ENCODE measurements at places on chromosomes 2 and 18. TPM values are rescaled to one million over a fixed set of nuclear protein-coding genes. Genes with fewer than 3 reads are reported as not detected.
A peak's percentile ranks its signal among the peaks of the same experiment; 100 is the strongest.

GRCh38 chr2:138277062-138277461, 224.5 kb upstream of the SPOPL start:
- H3K4me3 ChIP-seq, result peak overlapping the region; percentile 24
- no peak overlapping the region for H3K27ac ChIP-seq
- H3K36me3 ChIP-seq, result no peaks in the 10 kb centered on the region
- DNase-seq, result no peak
- H3K27me3 ChIP-seq, result no peaks in the 10 kb centered on the region

DNA sequence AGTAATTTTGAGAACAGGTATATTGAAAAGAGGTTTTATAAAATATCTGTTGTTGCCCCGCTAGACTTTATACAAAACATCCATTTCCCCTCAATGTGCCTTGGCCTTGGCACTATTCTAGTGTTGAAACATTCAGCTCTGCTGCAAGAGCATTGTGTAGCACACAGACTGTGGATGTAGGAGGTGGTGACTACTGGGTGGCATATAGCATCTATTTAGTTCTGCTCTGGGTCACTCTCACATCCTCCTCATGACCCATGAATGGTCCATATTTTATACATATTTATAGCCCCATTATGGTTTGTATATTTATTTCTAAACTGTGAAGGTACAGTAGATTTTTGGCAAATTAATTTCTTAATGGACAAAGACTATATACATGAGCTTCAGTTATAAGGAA, 1022.0 kb upstream of the CELF4 start:
- no peaks in the 10 kb centered on the region for H3K27me3 ChIP-seq
- H3K4me3 ChIP-seq, result no peak overlapping the region
- no peak for DNase-seq
- no peaks in the 10 kb centered on the region for H3K36me3 ChIP-seq
- no peaks in the 10 kb centered on the region for H3K4me1 ChIP-seq

DNA sequence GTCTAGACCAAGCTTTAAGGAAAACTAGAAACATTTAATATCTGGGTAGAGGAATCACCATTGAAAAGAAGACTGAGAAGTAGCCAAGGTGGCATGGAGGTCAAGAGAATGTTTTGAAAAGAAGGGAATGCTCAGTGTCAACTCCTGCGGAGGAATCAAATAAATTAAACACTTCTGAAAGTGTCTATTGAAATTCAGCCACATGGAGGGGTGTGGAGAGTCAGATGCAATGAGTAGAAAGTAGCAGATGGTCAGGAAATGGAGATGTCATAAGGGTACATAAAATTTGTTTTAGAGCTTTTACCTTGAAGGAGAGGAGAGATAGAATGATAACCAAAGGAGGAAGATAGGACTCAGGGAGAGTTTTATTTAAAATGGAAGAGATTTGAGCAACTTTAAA, 35.1 kb downstream of the NLRC4 start:
- DNase-seq, result no peak
- H3K27ac ChIP-seq, result no peak overlapping the region
- H3K36me3 ChIP-seq, result no peaks in the 10 kb centered on the region
- H3K4me3 ChIP-seq, result no peak overlapping the region

Gene PLEKHH2
- 5.0 TPM for total RNA-seq

Data from H1 (cell line).